Activated T-helper 2 cell treated with anti-CD3 and anti-CD28 coated beads, Interferon-gamma antibody, Interleukin-2, Interleukin-4, amounts not matched to agents 10 μg/mL and 5 μg/mL and 100 μg/mL, durations not matched to agents 14 hours and 24 hours and 36 hours (primary cell): ENCODE measurements at places on chromosomes 5 and 9. TPM values are rescaled to one million over a fixed set of nuclear protein-coding genes. Genes with fewer than 3 reads are reported as not detected.

Gene SLC46A2
- not detected in 2 replicates for total RNA-seq

Gene CAVIN4
- total RNA-seq, result 0.23 and 0.34 TPM in 2 replicates

- DNase-seq, result no peak
These were observed 21.3 kb upstream of the RNF145 start for GRCh38 chr5:159230657-159231056.

GRCh38 chr5:156981481-156981880 is 18.5 kb upstream of the TIMD4 start:
- no peak for DNase-seq

GRCh38 chr9:129597355-129598088 is 23.4 kb downstream of the C9orf50 start:
- DNase-seq, result no peak

DNA sequence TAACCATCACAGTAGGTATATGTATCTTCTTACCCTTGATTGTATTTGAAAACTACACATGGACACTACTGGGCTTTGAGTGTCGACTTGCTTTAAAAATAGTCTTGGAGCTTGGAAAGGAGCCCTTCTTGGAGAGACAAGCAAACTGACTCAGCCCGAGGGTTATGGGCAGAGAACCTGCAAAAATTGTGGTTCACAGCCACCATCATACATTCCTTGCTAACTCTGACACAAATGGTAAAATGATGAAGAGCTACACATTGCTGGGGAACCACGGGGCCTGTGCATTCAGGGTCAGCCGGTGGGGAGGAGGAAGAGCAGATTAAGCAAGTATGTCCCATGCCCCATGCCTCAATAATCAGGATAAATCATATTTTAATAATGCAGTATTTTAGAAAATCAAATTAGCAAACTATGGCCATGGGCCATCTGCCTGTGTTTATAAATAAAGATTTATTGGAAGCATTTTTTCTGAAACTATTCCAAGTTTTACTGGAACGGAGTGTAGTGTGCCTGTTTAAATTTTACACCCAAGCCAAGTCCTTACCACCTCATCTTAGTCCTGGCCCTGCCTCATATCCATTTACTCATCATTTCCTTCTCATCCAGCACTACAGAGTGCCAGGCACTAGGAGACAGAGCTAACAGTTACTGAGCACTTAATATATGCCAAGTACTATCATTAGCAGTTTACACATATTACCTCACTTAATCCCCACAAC is 195.7 kb downstream of the PALM2AKAP2 start:
- DNase-seq, result no peak

DNA sequence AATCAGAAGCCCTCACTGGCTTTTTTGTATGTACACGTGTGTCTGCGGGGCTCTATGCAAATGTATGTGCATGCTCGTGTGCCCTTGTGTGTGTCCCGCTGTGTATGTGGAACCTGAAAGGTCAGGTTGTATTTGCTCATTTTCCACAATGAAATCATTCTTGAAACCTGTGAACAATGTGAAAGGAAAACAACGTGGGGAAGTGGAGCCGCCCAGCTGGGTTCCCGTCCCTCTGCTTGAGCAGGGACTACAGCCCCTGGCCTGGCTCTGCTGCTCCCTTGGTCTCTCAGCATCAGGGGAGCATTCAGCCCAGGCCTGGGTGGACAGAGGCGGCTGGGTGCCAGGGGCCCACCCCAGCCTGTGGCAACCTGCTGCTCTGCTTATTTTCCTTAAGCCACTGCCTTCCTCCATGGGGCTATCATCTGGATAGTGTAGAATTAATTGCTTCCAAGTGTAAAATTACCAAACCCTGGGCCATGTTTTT is 3.0 kb downstream of the ECSCR start:
- DNase-seq, result no peak

DNA sequence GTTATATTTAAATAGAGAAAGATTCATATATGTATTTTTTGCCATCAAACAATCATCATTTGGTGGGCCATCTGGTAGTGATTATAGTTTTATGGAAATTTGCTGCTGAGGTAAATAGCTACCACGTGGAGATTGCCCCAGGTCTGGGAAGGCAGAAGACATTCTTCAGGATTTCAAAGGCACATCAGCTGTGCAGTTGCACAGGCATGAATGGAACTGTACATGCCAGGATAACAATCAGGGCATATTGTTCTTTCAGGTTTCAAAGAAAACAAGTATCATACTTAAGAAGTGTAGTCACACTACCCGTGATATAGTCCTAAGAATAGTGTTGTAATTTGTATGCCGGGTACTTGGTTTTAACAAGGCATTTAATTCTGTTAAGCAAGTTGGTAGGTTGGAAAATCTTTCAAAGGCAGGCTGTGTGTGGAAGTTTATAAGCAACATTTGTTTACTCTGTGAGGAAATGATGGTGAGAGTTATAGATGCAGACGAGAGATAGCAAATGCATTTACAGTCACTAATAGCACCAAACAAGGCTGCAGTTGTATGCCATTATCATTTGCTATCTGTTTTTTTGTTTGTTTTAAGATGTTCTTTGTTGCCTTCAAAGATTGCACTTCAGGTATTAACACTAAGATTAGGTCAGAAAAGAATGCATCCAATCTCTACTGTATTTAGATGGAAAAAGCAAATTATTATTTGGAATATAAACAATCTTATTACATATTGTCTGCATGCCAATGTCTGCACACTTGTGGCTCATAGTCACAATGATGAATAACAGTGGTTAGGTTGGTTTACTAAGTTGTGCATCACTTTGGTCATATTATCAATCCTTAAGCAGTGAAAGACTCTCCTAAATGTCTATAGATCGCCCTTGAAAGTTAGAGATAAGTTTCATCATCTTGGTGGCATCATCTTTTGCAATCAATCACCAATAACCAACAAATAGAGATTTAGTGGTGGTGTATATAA is 55.3 kb downstream of the RPS23 start:
- no peak for DNase-seq

- DNase-seq, result no peak
These were observed 7.2 kb downstream of the SLC6A3 start for GRCh38 chr5:1437876-1438559.

Gene FEM1C
- total RNA-seq, result 14.3 and 15.0 TPM in 2 replicates

DNA sequence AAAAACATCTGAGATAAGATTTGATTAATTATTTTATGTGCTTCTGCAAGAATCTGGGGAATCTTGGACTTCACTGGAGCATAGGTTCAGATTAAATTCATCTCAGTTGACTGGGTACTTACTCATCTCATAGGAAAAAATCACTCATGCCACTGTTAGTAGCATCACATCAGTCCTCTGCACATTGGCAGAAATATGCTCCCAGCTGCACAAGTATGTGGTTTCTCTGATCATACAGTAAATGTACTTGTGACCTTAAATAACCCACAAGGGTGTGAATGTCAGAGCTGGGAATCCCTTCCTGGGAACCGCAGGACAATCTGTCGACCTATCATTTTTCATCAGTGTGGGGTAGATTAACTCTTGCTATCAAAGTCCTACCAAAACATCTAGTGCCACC is 203.7 kb upstream of the SLC24A2 start:
- DNase-seq, result no peak

DNA sequence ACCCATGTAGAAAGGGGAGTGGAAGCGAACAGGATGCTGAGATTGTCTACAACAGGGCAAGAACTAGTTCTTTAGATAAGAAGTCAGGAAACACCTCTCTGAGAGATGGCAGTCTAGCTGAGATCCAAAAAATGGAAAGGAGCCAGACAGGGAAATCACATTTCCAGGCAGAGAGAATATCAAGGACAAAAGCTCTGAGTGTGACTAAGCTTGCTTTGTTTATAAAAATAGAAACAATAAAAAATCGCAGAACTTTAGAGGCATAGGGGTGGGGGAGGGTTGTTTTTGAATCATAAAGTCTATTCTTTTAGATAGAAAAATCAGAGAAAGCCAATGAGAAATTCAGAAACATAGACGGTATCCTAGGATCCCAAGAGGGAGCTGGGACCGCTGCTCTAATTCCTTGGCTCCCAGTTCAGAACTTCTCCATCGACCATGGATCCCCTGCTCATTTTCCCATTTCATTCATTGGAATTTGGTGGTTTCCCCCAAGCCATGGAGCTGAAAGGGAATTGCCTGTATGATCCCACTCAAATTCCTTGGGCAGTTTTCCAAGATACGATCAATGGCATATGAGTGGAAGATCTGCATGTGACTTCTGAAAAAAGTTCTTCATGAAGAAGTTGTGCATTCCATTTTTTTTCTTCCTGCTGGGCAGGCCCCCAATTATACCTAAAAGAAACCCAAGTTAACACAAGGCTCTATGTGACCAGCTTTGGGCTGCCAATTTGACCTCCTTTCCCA is 182.0 kb downstream of the GRIA1 start:
- DNase-seq, result no peak

Gene FOXD4L6
- 0.18 TPM in 1 of 2 replicates, not detected in the other for total RNA-seq

GRCh38 chr5:144162686-144163085 is 7.8 kb downstream of the YIPF5 start:
- no peak for DNase-seq

GRCh38 chr5:33482335-33482734 is 41.6 kb downstream of the TARS1 start:
- DNase-seq, result no peak

Gene GRIN3A
- not detected in 2 replicates for total RNA-seq

Gene TRUB2
- 33.5 and 36.1 TPM in 2 replicates for total RNA-seq

Gene ADAMTS13
- total RNA-seq, result 1.5 and 1.6 TPM in 2 replicates

GRCh38 chr5:4983701-4984100 is 156.4 kb upstream of the ADAMTS16 start:
- no peak for DNase-seq

DNA sequence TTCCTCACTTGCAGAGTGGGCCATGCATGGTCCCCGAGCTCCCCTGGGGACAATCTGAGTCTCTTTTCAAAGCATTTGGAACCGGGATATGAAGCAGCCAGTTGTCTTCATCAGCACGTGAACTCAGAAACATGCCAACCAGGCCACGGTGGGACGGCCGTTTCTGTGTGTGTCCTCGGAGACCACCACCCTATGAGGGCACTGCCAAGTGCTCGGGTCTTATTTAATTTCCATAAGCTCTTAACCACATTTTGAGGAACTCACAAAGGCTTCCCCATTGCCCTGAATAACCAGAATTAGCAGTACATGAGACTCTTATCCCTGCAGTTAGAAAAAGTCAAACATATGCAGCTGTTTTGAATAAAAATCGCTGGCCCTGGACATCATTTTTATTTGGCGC is 60.1 kb downstream of the OTULIN start:
- no peak for DNase-seq

- no peak for DNase-seq
These were observed 670 bp upstream of the FBP1 start for GRCh38 chr9:94639999-94640376.

- DNase-seq, result no peak
These were observed 1.3 kb upstream of the NFIB start for GRCh38 chr9:14314929-14315874.
